Epithelial cell of proximal tubule (primary cell): ENCODE measurements at places on chromosomes 5 and 9. TPM values are rescaled to one million over a fixed set of nuclear protein-coding genes. Genes with fewer than 3 reads are reported as not detected.

SPINK7 gene
- total RNA-seq = not detected in 2 replicates

LHX6 gene
- 0.06 TPM in 1 of 2 replicates, not detected in the other for total RNA-seq

SARDH gene
- 0.07 and 0.92 TPM in 2 replicates for total RNA-seq

GPX8 gene
- total RNA-seq = 38.8 and 58.5 TPM in 2 replicates

ATG10 gene
- total RNA-seq = 9.6 and 20.9 TPM in 2 replicates

MRNIP gene
- 8.9 and 22.1 TPM in 2 replicates for total RNA-seq

PCA3 gene
- total RNA-seq = not detected in 2 replicates

GFPT2 gene
- 0.29 and 2.4 TPM in 2 replicates for total RNA-seq

GPRIN1 gene
- total RNA-seq = 34.0 and 40.2 TPM in 2 replicates

DNA sequence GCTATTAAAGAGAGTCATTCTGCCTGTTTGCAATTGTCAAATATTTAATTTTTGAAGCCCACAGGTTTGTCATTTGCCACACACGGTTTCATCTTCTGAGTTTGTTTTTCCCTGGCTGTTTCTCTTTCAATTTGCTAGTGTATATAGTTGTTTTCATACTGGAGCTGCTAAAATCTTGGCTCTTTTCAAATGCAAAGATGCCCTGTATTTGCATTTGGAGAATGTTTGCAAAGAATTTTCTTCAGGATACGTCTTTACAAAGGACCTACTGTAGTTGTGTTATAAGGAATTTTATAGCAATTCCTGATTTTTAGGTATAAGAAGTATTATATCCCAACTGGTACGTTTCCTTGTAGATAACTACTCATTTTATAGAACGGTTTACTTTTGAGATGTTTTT lies 48.0 kb downstream of the IZUMO3 start:
- DNase-seq = no peak

DNA sequence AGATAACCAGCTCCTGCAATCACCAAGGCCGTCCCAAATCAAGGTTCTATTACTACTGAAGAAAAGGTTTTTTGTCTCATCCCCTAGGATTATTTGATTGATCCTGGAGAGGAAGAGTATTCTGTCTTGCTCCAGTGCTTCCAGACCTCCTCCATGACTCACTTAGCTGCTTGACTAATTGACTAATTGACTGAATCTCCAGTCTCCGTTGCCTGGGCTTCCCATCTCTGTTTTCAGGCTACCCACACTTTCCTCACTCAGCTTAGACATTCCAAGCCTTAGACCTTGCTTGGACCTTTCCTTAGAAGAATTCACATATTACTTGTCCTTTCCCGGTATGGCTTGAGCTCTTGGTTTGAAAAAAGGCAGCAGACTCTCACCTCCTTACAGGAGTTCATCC lies 60.6 kb downstream of the FRMD3 start:
- peak; percentile 74 for DNase-seq

DNA sequence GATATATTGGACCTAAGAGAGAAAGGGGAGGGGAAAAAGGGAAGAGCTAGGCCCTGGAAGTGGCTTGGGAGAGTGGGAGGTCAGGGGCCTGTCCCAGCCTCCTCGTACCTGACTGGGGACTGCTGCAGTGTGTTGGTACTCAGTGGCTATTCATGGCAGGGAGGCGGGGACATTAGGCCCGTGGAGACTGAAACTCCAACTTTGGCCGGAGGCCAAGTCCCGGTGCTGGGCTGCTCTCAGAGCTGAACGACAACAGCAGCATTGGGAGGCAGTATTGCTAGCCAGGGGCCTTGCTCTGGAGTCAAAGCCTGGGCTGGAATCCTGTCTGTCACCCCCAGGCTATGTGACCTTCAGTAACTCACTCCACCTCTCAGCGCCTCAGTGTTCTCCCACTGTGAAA lies 37.8 kb downstream of the NEURL1B start:
- no peak for DNase-seq

DNA sequence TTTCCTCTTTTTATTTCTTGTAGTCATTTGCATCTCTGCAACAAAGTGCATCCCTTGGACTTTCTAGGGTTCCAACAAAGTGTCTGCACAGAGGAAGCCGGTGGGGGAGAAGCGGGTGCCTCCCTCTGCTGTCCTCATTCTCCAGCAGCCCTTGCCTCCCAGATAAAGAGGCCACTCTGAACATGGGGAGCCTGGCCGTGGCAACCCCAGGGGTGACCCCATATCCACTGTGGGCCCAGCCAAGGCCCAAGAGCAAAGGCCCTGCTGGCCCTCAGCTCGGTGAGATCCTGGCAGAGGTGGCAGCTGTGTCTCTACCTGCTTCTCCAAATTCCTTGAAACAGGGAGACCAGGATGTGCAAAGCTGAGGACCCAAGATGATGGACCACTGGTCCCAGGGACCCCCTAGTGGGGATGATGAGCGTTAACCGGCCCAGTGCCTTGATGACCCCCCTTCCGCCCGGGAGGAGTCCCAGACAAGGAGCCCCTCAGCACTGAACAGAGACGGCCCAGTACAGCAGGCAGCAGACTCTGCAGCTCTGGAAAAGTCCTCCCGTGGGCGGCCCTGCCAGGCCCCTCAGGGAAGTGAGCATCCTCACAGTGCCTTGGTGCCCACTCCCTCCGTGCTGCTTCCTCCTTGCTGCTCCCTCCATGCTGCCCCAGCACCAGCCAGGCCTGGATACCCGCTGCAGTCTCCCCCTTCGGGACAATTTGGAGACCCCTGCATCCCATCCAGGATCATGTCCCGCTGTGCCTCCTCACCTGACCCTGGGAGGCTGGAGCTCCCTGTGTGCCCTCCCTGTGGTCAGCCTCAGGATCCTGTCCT lies 62.5 kb downstream of the MRPL36 start:
- DNase-seq = no peak

DNA sequence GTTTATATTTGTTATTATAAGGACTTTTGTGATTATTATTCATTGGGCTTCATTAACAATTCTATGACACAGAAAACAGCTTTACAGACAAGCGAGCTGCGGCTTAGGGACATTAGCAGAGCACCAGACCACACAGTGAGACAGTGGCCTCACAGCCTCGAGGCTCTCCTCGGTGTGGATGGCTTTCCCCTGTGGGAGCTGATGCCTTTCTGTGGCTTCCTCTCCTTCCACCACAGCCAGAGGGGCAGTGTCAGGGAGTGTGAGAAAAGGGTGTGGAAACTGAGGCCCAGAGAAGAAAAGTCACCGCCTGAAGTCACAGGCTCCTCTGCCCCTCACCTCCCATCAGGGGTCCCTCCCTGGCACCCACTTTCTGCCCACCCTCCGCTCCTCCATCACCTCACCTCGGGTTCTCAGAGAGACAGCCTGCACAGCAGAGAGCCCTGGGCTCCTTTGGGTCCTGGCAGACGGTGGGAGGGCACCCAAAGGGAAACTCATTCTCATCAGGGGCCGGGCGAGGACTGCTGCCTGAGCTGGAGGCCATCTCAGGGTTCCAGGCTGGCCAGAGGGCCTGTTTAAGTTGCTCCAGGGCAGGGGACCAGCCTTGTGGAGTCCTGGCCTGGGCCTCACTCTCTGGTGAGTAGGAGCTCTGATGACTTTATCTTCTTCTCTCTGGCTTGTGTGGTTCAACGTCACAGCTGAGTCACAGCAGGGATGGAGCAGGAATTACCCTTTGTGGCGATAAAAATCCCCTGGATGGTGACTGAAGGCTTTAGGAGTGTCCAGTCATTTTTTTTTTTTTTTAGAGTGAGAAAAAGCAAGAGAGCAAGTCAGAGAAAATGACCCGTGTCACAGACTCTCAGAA lies 830 bp downstream of the TRAF1 start:
- no peak for DNase-seq

GRCh38 chr5:119288379-119289033 lies 67.3 kb upstream of the TNFAIP8 start:
- no peak for DNase-seq

- no peak for DNase-seq
These were observed 8.5 kb downstream of the ELL2 start for GRCh38 chr5:95953021-95953702.

- no peak for DNase-seq
These were observed 162.5 kb upstream of the KIF2A start for GRCh38 chr5:62143268-62144229.

DNA sequence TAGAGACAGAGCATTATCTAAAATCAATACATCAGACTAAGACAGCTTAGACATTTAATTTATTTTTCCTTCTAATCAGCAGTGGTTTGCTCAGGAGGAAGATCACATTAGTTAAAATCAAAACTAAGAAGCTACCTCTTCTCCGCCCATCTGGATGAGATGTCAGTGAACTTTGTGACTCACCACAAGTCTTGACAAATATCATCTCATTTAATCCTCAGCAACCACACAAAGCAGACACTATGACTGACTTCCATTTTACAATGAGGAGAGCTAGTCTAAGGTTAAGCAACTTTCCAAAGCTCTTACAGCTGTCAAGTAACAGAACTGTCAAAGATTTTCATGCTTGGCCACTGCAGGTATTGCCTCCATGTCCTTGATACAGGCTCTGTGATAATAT lies 289.5 kb downstream of the DEPDC1B start:
- no peak for DNase-seq

DNA sequence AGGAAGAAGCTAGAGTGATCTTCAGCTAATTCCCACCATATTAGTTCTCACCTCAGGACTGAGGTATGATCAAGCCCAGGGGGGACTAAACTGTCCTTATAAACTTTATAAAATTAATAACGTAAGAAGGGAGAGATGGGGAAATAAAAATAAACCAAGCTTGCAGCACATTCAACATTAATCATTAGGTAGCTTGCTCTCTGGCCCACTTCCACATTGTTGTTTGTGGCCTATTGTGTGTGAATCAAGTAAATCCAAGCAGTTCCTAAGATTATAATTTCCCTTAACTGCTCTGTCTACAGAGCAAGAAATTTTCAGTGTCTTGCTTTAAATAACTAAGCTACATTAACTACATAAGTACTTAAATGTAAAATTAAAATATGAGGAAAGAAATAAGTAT lies 131.3 kb upstream of the ABCA1 start:
- DNase-seq = no peak

DNA sequence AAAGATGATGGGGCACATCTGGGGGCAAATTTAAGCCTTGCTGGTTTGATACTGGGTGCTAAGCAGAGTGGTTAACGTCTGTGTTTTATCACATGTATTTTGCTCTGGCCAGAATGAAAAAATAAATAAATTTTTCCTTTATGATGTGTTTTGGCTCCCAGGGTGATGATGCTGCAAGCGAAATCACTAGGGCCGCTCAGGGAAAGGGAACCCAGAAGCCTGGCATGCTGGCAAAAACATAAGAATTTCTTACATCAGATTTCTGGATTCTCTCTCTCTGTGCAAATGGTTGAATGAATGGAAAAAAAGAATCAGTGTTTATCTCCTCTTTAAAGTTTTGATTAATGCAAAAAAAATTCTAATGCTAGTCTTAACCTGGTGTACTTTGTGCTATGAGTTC lies 1975.2 kb upstream of the C9orf72 start:
- no peak for DNase-seq

GRCh38 chr5:172370648-172371545 lies 83.4 kb downstream of the SH3PXD2B start:
- no peak for DNase-seq

- no peak for DNase-seq
These were observed at the start of gene SLC28A3 for GRCh38 chr9:84340535-84340934. TSS of gene SLC28A3 (minus strand) at chr9:84340758. CDS start at chr9:84340633, 125 bp downstream.

DNA sequence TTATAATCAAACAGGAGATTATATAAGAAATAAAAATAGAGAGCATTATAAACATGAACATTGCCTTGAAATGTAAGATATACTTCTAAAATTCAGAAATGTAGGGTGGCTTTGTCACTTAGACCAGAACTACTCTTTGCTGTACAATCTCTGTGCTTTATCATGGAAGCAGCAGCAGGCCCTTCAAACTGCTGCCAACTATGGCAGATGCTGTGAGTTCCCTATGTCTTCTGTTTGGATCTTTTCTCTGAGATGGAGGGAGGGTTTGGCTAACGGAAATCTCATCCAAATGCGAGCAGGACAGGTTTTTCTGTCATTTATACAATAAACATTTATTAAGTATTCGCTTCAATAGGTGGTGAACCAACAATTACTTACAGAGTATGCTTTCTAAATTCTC lies 34.8 kb upstream of the RICTOR start:
- DNase-seq = no peak

DNA sequence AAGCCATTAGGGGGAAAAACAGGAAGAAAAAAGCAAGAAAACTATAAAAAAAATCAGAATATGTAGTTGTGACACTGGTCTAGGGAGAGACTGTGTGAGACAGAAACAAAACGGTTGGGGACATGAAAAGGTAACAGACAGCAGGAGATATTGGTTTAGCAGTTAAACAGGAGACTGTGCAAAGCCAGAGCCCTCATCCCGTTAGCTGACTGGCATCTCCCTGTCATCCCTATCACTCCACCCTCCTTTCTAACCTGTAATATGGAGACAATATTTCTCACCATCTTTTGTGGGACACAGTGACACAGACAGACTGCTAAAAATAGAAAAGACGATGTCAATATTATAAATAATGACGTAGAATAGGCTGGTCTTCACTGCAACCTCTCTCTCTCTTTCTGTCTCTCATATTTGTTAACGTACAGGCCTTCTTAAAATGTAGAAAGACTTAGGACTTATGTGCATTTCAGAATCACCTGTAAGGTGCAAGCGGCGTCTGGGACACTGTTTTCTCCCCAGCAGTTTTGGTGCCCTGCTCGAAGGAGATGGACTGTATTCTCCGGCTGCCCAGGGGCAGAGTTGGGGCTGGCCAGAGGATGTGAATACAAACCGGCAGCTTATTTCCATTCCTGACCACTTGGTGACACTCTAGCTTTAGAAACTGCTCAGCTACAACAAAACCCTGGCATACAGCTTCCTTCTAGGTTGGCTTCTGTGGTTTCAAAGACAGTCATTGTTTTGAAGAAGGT lies 190.6 kb downstream of the MAT2B start:
- peak; percentile 25 for DNase-seq

DNA sequence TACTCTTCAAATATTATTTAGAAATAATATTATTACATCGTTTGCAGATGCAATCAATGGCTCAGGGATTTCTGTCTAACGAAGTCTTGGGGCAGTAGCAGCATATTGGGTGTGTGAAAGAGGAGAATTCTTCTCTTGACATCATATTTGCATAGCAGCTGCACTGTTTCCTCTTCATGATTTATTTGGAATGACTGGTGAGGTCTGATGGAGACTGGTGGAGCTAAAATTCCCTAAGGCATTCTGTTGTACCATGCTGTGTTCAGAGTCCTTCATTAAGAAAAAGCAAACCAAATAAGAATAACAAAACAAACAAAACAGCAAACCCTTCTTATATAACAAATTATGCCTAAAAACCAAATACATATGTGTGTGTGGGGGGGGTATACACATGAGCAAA lies 177.6 kb downstream of the DIRAS2 start:
- no peak for DNase-seq

- DNase-seq = no peak
These were observed 63.5 kb upstream of the MOCS2 start for GRCh38 chr5:53173083-53173482.
